Smooth muscle cell of bladder (primary cell): ENCODE measurements at places on chromosomes 12 and 14. TPM values are rescaled to one million over a fixed set of nuclear protein-coding genes. Genes with fewer than 3 reads are reported as not detected.

Gene SCNN1A
- under 0.01 and 0.37 TPM in 2 replicates for total RNA-seq

Gene IFT81
- total RNA-seq, result 28.3 and 34.3 TPM in 2 replicates

Gene ZNF891
- total RNA-seq, result 0.71 and 0.92 TPM in 2 replicates

Gene ACOT4
- 0.43 and 0.46 TPM in 2 replicates for total RNA-seq

Gene RIMBP2
- total RNA-seq, result under 0.01 and 0.18 TPM in 2 replicates

Gene DIO2
- total RNA-seq, result 2.4 and 14.1 TPM in 2 replicates

Gene CMAS
- total RNA-seq, result 17.1 and 22.1 TPM in 2 replicates

Gene TAS2R46
- total RNA-seq, result 1.3 and 1.8 TPM in 2 replicates
